ENCODE measurements at places on chromosomes 3 and 15.

GRCh38 chr3:176430244-176431037 lies 766.8 kb downstream of the TBL1XR1 start:
- peak; percentile 79 for DNase-seq

DNA sequence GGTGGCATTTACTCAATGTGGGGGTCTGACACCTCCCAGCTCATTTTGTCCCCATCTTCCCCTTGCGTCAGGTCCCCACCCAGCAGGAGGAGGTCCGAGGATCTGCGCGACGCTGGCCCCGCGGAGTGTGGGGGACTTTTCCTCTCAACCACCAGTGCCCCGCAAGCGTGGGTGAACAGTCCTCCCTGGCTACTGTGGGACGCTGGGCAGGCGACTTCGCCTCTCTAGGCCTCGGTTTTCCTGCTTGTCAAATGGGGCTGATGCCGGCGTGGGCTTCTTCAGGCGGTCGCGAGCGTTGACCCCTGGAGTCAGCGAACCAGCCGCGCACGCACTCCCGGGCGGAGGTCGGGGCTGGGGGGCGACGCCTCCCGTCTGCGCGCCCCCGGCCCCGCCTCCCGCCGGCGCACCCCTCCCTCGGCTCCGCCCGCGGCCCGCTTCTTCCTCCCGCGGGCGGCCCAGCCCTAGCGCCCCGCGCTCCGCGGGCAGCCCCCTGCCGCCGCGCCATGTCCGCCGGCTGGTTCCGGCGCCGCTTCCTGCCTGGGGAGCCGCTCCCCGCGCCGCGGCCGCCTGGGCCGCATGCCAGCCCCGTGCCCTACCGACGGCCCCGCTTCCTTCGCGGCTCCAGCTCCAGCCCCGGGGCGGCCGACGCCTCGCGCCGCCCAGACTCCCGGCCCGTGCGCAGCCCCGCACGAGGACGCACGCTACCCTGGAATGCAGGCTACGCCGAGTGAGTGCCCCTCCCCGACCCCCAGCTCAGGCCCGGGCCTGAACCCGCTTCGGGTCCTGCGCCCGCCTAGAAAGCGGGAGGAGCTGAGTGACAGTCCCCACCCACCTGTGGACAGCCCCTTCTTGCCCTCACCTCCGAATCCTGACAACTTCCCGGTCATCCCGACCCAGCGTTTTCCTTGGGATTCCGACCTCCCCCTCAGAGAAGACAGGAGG lies at the start of gene PPM1M:
Gene PPM1M (plus strand): TSS at position 438 of the 942 bp plus-strand sequence. CDS start 66 bp downstream, at position 504.
- DNase-seq, result peak; percentile 58

DNA sequence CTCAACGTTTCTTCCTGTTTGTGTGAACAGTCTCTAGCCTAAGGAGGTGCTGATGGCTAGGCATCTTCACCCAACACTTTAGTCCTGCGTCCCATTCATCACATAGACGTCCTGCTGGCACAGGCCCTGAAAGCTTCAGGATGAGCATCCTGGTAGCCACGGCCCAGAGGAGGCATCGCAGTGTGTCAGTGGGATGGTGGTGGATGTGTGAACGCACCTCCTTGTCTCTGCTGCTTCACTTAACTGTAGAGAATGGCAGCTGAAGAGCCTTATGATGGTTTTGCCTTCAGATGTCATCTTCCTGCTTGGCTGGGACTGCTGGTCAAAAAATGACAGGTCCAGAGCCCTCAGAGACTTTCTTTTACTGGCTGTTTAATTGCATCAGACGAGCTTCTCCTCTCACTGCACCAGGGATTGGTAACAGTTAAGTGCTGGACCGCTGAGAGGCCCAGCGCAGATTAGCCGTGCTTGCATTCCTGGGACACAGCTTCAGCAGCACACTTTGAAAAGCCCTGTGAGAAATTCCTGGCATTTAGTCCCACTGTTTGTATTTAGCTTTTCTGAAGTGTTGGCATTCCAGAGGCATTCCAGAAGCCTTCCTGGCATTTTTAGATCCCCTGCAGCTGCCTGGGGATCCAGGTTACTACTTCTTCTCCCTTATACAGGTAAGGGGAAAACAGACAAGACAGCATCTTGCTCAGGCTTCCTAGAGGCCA lies 132.4 kb upstream of the PLXNA1 start:
- peak; percentile 72 for DNase-seq

DNA sequence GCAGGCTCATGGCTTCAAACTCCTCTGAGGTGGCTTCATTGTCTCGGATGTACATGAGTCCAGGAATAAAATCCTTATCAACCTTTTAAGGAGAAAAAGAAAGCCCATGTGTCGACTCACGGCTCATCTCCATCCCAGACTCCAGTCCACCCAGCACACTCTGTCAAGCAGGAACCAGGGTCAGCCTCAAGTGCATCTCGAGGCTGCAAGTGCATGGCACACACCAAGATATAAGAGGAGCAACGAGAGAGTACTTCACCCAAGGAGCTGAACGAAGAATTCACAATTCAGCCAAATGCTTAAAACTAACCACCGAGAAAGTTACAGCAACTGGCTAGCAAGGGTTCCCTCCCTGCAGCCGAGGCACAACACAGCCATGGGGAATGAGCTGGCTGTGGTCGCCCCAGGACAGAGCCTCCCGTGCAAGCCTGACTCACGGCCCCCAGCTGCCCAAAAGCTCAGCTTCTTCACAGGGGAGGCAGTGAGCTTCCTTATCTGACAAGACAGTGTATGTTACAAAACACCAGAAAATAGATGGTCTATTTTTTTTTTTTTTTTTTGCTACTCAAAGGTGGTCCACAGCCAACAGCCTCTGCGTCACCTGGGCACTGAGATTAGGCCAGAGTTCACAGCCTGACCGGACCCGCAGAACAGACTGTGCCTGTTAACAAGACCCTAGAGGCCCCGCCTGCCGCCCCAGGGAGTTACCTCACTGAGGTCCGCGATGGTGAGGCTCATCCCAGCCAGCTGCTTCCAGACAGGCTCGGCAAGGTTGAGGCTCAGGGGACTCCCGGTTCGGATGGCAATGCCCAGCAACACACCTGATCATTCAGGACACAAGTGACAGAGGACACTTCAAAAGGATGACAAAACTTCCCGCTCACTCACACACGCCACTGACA lies 15.9 kb upstream of the OCA2 start:
- DNase-seq, result no peak

- DNase-seq, result no peak
Observed at GRCh38 chr3:179182902-179183301, 34.7 kb downstream of the PIK3CA start.

DNA sequence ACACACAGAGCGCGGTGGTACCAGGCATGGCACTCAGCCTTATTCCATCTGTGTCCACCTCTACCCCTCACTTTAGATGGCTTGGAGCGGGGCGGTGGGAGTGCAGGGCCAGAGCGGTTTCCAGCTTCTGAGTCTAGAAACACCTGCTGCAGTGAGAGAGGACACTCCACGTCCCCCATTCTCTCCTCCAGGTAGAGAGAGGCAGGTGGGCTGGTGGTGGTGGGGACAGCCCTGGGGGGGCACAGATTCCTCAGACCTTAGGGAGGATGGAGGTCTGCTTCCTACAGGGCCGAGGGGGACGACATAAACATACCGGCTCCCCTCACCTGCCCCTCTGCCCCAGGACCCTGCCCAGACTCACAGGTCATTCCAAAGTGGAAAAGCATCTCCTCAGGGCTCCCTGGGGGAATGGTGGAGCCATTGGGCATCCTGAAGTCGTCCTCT lies 40.4 kb downstream of the MUC20 start:
- no peak for DNase-seq

- no peak for DNase-seq
Observed at GRCh38 chr3:36373084-36373483, 7.2 kb upstream of the STAC start.

- DNase-seq, result no peak
Observed at GRCh38 chr15:99010768-99011167, 3.2 kb upstream of the PGPEP1L start.

GRCh38 chr15:43330780-43331087 lies 361 bp upstream of the LCMT2 start:
- DNase-seq, result no peak

DNA sequence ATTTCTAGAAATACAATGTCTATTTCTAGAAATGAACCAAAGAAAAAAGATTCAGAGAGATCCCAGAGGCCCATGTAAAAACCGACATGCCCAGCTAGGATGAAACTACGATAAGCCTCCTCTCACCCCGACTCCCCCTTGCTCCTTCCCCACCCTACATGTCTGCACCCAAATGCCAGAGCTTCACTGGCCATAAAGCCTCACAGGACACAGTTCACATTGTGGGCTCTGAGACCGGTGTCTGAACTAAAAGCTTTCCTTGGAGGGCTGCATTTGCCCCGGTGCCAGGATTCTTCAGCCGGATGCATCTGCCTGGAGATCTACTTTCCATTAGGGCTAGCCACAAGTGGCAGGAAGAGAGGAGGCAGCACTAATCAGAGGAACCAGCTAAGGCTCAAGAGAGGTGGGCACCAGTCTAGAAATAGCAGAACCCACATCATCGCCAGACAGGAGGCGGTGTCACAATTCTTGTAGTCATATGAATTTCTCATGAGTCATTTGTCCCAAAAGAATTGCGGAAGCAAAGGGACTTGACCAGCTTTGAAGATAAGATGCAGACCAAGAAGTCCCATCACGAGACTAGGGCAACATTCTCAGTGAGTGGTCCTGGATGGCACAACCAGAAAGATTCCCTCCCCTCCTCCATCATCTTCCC lies 353.6 kb downstream of the NTRK3 start:
- no peak for DNase-seq
